ENCODE measurements at places on chromosomes 7 and 10. TPM values are rescaled to one million over a fixed set of nuclear protein-coding genes. Genes with fewer than 3 reads are reported as not detected.

DNA sequence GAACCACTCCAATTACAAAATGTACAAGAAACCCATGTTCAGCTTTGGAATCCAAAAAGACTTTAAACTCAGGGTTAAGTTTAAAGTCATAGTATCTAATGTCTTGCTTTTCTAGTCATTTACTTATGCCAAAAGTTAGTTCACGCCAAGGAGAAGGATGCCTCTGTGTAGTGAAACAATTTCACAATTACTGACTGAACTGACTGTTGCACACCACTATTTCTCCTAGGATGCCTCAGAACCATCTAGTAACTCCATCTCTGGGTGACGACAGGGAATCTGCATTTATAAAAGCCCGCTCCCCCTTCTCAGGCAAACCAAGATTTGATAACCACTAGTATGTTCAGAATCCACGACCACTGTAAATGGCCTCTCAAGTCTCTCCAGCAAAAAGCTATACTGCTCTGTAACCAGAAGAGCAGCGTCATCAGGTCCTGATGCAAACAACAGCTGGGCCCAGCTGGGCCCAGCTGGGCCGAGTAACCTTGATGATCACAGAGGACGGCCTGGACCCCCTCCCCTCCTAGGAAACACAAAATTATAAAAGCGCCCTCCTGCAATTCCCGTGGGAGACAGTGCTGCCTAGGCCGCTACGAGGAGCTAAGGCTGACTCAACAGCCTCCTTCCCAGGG lies 680 bp upstream of the ADO start:
- DNase-seq, result no peak
- H3K27ac ChIP-seq, result peak overlapping the region; percentile 97
- H3K4me1 ChIP-seq, result peaks cover 38% of the 10 kb centered on the region
- peak overlapping the region; percentile 86 for H3K4me3 ChIP-seq
- H3K27me3 ChIP-seq, result peaks cover 19% of the 10 kb centered on the region

DNA sequence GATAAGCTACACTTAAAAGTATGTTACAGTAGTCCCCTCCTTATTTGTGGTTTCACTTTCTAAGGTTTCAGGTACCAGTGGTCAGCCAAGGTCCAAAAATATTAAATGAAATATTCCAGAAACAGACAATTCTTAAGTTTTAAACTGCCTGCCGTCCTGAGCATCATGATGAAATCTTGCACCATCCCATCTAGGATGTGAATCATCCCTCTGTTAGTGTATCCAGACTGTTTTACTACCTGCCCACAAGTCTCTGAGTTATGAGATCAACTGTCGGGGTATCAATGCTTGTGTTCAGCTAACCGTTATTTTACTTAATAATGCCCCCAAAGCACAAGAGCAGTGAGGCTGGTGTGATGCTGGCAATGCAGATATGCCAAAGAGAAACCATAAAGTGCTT lies 11.4 kb downstream of the KDM7A start:
- H3K27ac ChIP-seq, result peak overlapping the region; percentile 31
- H3K36me3 ChIP-seq, result peaks cover 11% of the 10 kb centered on the region
- no peaks in the 10 kb centered on the region for H3K27me3 ChIP-seq
- peak overlapping the region; percentile 8 for H3K4me3 ChIP-seq
- no peak for DNase-seq

SPOCK2 gene
- total RNA-seq, result 423 TPM

DNA sequence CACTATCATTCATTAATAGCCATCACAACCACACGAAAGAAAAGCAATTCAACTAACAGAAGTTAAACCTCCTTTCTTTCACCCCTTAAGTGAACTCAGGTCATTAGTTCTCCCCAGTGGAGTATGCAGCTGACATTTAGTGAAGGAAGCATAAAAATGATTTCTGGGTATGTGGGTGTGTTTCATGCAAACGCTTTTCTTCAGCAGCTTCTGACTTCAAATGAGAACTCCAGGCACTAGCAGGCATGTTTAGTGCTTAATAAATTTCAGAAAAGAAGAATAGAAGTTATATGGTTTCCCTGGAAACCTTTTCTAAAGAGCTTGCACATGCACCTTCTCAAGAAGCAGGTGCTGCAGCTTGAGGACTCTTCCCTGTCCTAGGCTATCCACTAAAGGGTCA lies 62.5 kb downstream of the PIK3CG start:
- no peak overlapping the region for H3K4me3 ChIP-seq
- no peak for DNase-seq
- H3K4me1 ChIP-seq, result no peaks in the 10 kb centered on the region
- no peaks in the 10 kb centered on the region for H3K27me3 ChIP-seq
- H3K36me3 ChIP-seq, result no peaks in the 10 kb centered on the region
- no peak overlapping the region for H3K27ac ChIP-seq

DNA sequence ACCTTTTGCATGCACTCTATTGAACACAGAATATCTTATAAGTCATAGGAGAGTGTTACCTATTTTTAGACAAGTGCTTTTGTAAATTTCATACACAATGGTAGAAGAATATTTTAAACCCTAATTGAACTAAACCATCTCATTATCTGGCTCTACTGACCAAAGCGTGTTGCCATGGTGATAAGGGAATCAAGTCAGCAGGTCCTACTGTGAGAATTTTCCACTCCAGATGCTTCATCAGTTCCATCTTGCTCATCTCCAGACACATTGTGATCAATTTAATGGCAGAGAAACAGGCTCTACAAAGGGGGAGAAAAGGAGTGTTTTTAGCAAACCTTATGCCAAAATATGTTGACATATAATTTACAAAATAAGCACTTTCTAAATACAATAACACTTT lies 621.9 kb upstream of the GHITM start:
- no peak overlapping the region for H3K4me3 ChIP-seq
- H3K27me3 ChIP-seq, result no peaks in the 10 kb centered on the region
- DNase-seq, result no peak
- H3K27ac ChIP-seq, result no peak overlapping the region
- no peaks in the 10 kb centered on the region for H3K4me1 ChIP-seq
- H3K36me3 ChIP-seq, result no peaks in the 10 kb centered on the region

- H3K27me3 ChIP-seq, result no peaks in the 10 kb centered on the region
- H3K36me3 ChIP-seq, result peaks cover 2% of the 10 kb centered on the region
- DNase-seq, result no peak
Observed at GRCh38 chr7:135121868-135122267, 26.0 kb upstream of the TMEM140 start.
